ENCODE measurements at places on chromosomes 1 and 21. TPM values are rescaled to one million over a fixed set of nuclear protein-coding genes. Genes with fewer than 3 reads are reported as not detected.

GRCh38 chr1:244138399-244138798 is 87.3 kb downstream of the ZBTB18 start:
- no peak for DNase-seq

GRCh38 chr1:224700918-224701531 is 84.9 kb downstream of the CNIH3 start:
- no peak for DNase-seq

DNA sequence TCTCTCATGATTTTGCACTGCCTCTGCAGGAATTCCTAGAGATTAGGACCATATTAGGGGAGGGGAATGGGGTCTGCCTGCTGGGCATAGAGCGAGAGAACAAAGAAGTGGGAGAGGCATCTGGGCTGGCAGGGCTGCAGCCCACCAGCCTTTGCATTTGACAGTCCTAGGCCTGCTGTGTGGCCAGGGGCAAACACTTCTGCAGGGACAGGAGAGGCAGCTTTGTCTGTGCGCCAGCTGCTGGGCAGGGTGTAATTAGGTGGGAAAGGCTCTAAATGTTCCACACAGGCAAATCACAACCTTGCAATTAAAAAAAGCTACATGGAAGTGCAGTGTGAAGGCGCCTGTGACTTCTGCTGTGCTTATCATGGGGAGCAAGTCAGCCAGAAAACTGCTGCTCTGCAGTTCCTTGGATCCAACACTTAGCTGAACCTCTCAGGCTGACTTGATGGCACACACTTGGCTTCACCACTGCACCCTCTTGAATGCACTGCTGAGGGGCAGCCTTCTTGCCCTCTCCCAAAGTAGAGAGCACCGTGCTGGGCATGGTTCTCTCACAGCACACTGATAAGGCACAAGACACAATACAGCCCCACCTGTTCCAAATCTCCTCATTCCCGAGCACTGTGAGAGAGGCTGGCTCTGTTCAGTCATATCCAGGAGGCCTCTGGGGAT is 73.6 kb upstream of the TLR5 start:
- DNase-seq = no peak

DNA sequence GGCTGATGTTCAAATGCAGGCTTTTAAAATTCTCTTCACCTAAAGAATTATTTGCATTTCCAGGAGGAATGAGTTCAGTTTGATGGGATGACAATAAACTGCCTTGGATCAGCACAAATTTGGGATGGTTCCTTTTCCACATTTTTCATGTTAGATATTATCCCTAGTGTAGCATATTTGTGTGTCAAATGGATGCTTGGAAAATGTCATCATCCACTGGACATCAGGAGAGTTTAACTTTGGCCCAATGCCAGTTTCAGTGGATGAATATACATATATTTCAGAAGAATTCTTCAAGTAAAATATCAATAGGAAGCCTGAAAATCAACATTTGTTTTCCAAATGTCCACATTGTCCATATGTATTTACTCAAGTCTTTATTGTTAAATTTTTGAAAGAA is 116.5 kb upstream of the COL24A1 start:
- no peak for DNase-seq

Gene HCRTR1
- total RNA-seq = not detected

DNA sequence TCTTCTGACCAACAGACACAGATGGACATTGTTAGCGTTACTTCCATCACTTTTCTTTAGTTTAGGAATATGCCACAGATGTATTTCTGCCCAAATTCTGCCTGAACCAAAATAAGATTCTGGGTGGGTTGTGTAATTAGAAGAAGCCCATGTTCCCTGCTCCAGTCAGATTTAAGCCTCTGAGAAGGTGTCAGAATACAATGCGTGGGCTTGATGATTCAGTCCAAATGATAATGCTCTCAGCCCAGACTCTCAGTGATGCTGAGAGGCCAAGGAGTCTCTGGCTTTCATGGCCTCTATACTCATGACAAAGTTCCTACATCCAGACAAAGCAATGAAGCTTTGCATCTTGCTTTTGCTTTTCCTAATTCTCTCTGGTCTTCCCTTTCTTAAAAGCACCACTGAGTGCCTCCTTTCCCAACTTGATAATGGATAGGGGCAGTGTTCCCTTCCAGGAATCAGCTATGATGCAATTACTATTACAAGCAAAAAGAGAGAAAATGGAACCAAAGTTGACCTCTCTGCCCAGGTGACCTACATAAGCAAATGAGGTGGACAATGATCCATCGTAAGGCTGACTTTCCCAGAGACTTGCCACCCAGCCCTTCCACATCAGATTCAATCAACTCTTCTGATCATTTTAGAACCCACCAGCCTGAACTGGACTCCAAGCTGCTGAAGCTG is 8.8 kb downstream of the SEC16B start:
- no peak for DNase-seq

DNA sequence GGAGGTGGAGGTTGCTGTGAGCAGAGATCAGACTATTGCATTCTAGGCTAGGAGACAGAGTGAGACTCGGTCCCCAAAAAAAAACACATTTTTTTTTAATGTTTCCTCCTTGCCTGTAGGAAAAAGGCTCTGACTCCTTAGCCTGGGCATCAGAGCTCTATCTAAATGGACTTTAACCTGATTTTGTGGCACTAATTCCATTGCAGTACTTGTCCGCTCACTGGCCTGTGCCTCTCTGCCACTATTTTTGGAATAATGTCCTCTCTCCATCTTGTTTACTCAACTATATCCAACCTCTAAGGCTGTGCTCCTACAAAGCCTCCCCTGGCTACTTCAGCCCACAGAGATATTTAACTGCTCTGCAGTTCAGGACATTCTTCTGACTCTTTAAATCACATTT is 26.5 kb downstream of the METTL18 start:
- DNase-seq = no peak

GRCh38 chr1:197737916-197738315 is 37.4 kb downstream of the DENND1B start:
- no peak for DNase-seq

GRCh38 chr1:206556750-206557635 is 49.7 kb downstream of the RASSF5 start:
- DNase-seq = peak; percentile 42

DNA sequence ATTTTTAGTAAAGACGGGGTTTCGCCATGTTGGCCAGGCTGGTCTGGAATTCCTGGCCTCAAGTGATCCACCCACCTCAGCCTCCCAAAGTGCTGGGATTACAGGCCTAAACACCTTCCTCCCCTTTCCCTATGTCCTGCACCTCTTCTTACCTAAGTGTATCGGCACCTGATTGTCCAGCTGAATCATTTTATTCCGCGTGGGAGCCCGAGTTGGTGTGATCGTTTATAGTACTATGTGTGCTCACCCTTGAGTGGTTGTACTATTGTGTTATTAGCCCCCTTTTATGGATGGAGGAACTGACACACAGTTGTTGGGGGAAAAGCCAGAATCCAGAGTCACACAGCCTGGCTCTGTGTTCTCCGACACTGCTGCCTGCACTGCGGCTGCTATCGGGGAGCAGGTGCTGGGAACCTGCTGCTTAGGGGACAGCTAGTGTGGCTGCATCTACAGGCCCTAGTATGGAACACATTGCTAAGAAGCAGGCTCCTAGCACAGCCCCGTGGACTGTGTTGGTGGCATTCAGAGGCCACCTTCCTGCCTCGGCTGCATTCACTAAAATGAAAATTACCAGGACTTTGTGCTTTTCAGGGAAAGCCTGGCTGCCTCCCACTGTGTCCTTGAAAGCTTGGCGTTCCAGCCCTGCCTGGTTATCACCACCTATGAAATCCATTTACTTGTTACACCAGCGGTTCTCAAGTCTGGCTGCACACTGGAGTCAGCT is 21.6 kb downstream of the ENO1 start:
- no peak for DNase-seq
